Activated naive CD8-positive, alpha-beta T cell treated with anti-CD3 and anti-CD28 coated beads, Interleukin-2, amount 10 ng/mL, durations not matched to agents 7 days and 5 days (primary cell): ENCODE measurements at places on chromosomes 2 and 18. TPM values are rescaled to one million over a fixed set of nuclear protein-coding genes. Genes with fewer than 3 reads are reported as not detected.

- no peak for DNase-seq
- no peaks in the 10 kb centered on the region for H3K27me3 ChIP-seq
- H3K4me3 ChIP-seq = no peak overlapping the region
- peaks cover 3% of the 10 kb centered on the region for H3K36me3 ChIP-seq
- no peak overlapping the region for H3K27ac ChIP-seq
Measured at GRCh38 chr18:76444446-76445105, 50.5 kb downstream of the ZNF516 start.

- no peaks in the 10 kb centered on the region for H3K4me1 ChIP-seq
- no peaks in the 10 kb centered on the region for H3K36me3 ChIP-seq
- DNase-seq = no peak
- no peaks in the 10 kb centered on the region for H3K27me3 ChIP-seq
- no peak overlapping the region for H3K27ac ChIP-seq
Measured at GRCh38 chr2:204732019-204732418, 186.7 kb downstream of the PARD3B start.

GRCh38 chr2:33115196-33115595 is 168.4 kb downstream of the LTBP1 start:
- no peaks in the 10 kb centered on the region for H3K36me3 ChIP-seq
- DNase-seq = no peak
- no peak overlapping the region for H3K27ac ChIP-seq
- no peaks in the 10 kb centered on the region for H3K4me1 ChIP-seq

DNA sequence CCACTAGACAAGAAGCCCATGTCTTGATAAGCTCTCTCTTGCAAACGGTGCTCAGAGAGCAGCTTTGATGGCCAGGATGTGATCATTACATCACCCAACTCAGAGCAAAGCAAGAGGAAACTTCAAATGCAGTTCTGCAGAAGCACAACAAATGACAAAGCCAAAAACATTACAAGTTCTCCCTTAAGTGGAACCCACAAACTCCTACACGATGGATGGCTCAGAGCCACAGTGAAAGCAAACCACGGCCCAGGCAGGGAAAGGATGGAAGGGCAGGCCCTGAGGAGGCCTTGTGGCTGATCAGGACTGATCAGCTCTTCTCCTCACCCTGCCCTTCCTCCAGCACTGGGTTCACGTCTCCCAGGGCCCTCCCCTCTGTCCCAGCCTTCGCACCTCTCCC is 326.4 kb downstream of the EIPR1 start:
- no peak overlapping the region for H3K4me3 ChIP-seq
- no peaks in the 10 kb centered on the region for H3K4me1 ChIP-seq
- H3K36me3 ChIP-seq = no peaks in the 10 kb centered on the region
- H3K27me3 ChIP-seq = no peaks in the 10 kb centered on the region
- no peak overlapping the region for H3K27ac ChIP-seq

- H3K36me3 ChIP-seq = no peaks in the 10 kb centered on the region
Measured at GRCh38 chr2:128375454-128375853, 56.8 kb upstream of the HS6ST1 start.

DNA sequence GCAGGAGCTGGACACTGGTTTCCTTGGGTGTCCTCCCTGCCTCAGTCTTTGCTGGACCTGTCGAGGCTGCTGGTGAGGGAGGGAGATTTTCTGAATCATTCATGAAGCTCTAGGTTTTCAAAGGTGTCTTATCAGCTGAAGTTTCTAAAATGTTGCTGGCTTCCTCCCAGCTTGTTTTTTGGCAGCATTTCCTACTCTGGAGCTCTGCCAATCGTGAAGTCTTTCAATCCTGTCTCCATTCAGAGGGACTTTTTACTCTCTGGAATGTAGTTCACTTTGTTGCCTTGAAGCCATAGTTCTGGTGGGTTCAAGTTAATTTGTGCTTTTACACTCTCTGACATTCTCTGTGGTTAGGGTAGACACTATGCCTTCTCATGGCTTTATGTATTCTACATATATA is 23.9 kb downstream of the SNTG2 start:
- peak overlapping the region; percentile 91 for H3K27ac ChIP-seq
- H3K36me3 ChIP-seq = peaks cover 40% of the 10 kb centered on the region
- H3K27me3 ChIP-seq = no peaks in the 10 kb centered on the region
- no peak for DNase-seq
- peak overlapping the region; percentile 67 for H3K4me3 ChIP-seq

- peaks cover 33% of the 10 kb centered on the region for H3K4me1 ChIP-seq
- no peaks in the 10 kb centered on the region for H3K27me3 ChIP-seq
- peaks cover 43% of the 10 kb centered on the region for H3K36me3 ChIP-seq
- H3K4me3 ChIP-seq = peak overlapping the region; percentile 31
Measured at GRCh38 chr2:201433394-201433995, 17.8 kb downstream of the TRAK2 start.

GRCh38 chr2:96528700-96529375 is 7.7 kb upstream of the ARID5A start:
- H3K27me3 ChIP-seq = peaks cover 2% of the 10 kb centered on the region
- H3K4me1 ChIP-seq = peaks cover 64% of the 10 kb centered on the region
- H3K27ac ChIP-seq = peak overlapping the region; percentile 83

IL1RL2 gene
- not detected for total RNA-seq

GRCh38 chr2:128623776-128624761 is 305.4 kb upstream of the HS6ST1 start:
- peaks cover 17% of the 10 kb centered on the region for H3K4me1 ChIP-seq
- H3K36me3 ChIP-seq = no peaks in the 10 kb centered on the region
- DNase-seq = peak; percentile 46

DNA sequence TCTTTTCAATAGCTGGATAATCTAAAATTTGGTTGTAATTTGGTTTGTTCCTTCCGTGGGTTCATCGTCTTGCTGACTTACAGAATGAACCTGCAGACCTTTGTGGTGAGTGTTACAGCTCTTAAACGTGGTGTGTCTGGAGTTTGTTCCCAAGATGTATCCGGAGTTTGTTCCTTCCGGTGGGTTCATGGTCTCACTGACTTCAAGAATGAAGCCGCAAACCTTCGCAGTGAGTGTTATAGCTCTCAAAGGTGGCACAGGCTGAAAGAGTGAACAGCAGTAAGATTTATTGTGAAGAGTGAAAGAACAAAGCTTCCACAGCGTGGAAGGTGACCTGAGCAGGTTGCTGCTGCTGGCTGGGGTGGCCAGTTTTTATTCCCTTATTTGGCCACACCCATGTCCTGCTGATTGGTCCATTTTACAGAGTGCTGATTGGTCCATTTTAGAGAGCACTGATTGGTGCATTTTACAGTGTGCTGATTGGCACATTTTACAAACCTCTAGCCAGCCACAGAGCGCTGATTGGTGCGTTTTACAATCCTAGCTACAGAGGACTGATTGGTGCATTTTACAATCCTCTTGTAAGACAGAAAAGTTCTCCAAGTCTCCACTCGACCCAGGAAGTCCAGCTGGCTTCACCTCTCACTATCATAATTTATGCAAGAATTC is 16.6 kb downstream of the RALB start:
- DNase-seq = no peak
- H3K27me3 ChIP-seq = no peaks in the 10 kb centered on the region
- peaks cover 63% of the 10 kb centered on the region for H3K36me3 ChIP-seq

- peaks cover 4% of the 10 kb centered on the region for H3K36me3 ChIP-seq
- peaks cover 15% of the 10 kb centered on the region for H3K4me1 ChIP-seq
- DNase-seq = peak; percentile 90
- H3K27me3 ChIP-seq = peaks cover 32% of the 10 kb centered on the region
- no peak overlapping the region for H3K27ac ChIP-seq
- H3K4me3 ChIP-seq = peak overlapping the region; percentile 72
Measured at GRCh38 chr2:45643543-45644542, 7.6 kb upstream of the PRKCE start.

DNA sequence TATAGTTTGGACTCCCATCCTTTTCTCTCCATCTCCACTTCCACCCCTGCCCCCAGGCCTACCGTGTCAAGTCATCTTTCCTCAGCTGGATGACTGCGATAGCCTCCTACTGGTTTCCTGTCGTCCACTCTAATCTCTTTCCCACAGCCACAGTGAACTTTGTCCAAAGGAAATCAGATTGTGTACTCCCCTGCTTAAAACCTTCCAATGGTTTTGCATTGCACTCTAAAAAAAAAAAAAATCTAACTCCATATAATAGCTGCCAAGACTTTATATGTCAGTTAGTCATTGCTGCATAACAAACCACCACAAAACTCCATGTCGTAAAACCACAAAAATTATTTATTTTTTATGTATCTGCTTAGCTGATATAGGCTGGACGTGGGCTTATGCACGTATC is 160.2 kb upstream of the CCDC68 start:
- DNase-seq = no peak
- no peak overlapping the region for H3K27ac ChIP-seq
- H3K4me3 ChIP-seq = no peak overlapping the region
- H3K36me3 ChIP-seq = no peaks in the 10 kb centered on the region
- H3K27me3 ChIP-seq = no peaks in the 10 kb centered on the region

GRCh38 chr2:144270951-144271350 is 249.0 kb downstream of the ZEB2 start:
- H3K4me1 ChIP-seq = peaks cover 18% of the 10 kb centered on the region
- H3K27me3 ChIP-seq = no peaks in the 10 kb centered on the region
- DNase-seq = no peak
- H3K4me3 ChIP-seq = no peak overlapping the region
- no peak overlapping the region for H3K27ac ChIP-seq

GRCh38 chr2:189762229-189762550 is 402 bp downstream of the OSGEPL1 start:
- DNase-seq = no peak
- peak overlapping the region; percentile 98 for H3K27ac ChIP-seq
- H3K4me3 ChIP-seq = peak overlapping the region; percentile 88
- peaks cover 11% of the 10 kb centered on the region for H3K4me1 ChIP-seq
- H3K27me3 ChIP-seq = no peaks in the 10 kb centered on the region
- peaks cover 17% of the 10 kb centered on the region for H3K36me3 ChIP-seq

DNA sequence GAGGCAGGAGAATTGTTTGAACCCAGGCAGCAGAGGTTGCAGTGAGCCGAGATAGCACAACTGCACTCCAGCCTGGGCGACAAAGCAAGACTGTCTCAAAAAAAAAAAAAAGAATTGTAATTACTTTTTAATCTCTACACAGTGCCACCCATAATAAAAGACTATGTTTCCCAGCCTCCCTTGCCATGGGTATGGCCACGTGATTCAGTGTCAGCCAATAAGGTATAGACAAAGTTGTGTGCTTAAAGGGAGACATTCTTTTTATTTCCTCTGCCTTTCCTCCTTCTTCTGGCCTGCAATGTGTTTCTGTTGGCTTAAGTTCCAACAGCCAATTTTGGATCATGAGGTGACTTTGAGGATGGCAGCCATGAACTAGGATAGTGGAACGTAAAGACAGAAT is 406.9 kb downstream of the LNPK start:
- no peaks in the 10 kb centered on the region for H3K36me3 ChIP-seq
- H3K27me3 ChIP-seq = no peaks in the 10 kb centered on the region

DNA sequence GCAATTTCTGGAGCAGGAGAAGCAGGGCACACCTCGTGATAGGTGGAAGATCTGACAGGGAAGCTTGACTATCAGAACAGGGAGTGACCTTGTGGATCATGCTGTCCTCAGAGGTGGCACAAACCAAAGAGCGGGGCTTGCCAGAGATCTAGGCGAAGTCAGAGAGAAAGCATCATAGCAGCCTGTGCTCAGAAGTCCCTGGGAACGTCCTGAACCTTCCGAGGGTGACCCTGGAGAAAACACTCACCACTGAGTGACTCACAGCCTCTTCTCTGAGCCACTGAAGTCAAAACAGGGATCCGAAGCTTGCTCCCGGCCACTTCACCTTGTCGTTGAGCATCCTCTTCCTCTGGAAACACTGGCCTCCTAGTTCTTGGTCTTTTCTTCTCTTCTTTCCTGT is 56.7 kb downstream of the IL1R2 start:
- H3K27ac ChIP-seq = no peak overlapping the region
- H3K36me3 ChIP-seq = no peaks in the 10 kb centered on the region
- H3K4me3 ChIP-seq = no peak overlapping the region
- no peak for DNase-seq
- peaks cover 9% of the 10 kb centered on the region for H3K4me1 ChIP-seq

- no peak for DNase-seq
- no peaks in the 10 kb centered on the region for H3K4me1 ChIP-seq
- H3K4me3 ChIP-seq = no peak overlapping the region
Measured at GRCh38 chr2:229342376-229342775, 71.3 kb upstream of the PID1 start.

DNA sequence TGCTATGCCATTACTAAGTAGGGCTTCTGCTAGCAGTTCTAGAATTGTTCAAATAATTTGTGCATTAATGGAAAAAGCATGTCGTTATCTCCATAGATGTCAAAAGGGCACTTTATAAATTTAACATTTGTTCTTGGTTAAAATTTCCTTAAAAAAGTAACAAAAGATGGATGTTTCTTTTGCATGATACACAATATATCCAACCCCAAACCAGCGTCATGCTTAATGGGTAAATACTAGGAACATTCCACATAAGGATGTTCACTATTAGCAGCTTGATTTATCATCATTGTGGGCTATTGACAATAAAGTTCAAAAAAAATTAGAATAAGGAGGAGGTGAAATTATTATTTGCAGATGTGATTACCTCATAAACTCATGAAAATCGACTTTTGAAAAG is 79.7 kb downstream of the GREB1L start:
- DNase-seq = no peak
- H3K4me1 ChIP-seq = no peaks in the 10 kb centered on the region
- H3K27ac ChIP-seq = no peak overlapping the region
- no peak overlapping the region for H3K4me3 ChIP-seq

DNA sequence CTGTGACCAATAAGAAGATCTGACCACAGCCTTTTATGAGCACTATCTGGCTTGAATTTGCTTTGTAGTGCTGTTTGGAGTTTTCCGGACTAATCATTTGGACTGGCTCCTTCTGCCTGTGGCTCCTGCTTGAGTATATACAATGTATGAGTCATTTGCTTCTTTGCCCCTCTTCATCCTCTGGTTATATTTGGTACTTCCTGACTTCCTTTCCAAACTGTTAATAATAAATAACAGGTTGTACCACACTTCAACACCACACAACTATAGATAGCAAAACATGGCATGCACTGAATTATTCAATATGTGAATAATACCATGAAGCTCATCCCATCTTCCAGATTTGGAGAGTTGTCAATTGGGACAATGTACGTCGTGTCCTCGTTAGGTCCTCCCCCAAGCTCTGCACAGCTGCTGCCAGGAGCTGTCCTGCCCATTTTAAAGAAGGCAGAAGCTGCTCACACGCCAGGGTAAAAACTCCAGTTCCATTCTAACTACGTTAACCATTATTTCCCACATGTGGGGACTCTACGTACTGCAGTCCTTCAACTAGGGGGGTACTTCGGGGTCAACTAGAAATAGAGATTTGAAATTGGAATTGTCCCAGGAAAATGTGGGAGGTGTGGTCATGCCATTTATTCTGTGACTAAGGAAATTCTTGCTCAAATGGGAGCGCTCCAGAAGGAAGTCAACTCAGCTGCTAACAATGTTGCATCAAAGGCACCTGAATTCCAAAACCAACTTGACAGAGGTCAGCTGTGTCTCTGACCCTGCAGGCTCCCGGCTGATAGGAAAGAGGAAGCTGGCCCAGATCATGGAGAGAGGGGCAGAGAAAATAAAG is 38.1 kb downstream of the ST8SIA5 start:
- no peak overlapping the region for H3K4me3 ChIP-seq
- H3K27me3 ChIP-seq = peaks cover 6% of the 10 kb centered on the region
- no peaks in the 10 kb centered on the region for H3K4me1 ChIP-seq
- DNase-seq = no peak
- H3K27ac ChIP-seq = no peak overlapping the region

SCN1A gene
- total RNA-seq = not detected
